GM12865 (cell line): ENCODE measurements at places on chromosomes 11 and 22.

DNA sequence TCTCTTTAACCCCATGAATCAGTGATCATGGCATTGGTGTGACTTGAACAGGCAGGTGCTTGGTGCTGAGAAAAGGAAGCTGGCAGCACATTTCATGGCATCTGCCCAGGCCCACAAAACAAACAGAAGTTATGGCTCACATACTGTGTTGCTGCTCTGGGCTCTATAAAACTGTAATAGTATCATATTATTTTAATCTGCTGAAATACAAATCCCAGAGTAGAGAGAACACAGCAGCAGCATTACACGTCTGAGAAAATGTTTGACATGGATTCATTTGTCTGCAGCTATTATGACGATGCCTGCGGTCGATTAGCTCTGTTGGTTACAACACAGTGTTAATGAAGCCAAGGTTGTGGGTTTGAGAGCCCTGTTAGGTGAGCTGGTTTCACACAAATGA is 80.8 kb downstream of the ALX4 start:
- no peak for DNase-seq

DNA sequence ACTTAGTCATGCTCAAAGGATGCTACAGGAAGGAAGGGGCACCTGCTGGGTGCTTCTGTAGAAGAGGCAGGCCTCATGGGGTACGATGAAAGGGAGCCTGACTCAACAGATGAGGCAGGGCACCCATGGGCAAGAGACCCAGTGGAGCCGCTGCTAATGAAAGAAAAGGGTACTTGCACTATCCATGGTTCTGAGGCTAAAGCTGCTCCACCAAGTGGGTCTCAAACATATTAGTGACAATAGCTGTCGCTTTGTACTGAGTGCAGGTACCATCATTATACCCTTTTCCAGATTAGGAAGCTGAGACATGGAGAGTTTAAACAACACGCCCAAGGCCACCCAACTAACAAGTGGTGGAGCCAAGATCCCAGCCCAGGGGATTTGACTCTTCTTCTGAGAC is 127.5 kb upstream of the SERPIND1 start:
- DNase-seq: no peak

- no peak for DNase-seq
Measured at GRCh38 chr11:64292460-64293254, 1.6 kb downstream of the KCNK4 start.

- no peak for DNase-seq
Measured at GRCh38 chr22:46416891-46417580, 81.5 kb downstream of the TRMU start.

DNA sequence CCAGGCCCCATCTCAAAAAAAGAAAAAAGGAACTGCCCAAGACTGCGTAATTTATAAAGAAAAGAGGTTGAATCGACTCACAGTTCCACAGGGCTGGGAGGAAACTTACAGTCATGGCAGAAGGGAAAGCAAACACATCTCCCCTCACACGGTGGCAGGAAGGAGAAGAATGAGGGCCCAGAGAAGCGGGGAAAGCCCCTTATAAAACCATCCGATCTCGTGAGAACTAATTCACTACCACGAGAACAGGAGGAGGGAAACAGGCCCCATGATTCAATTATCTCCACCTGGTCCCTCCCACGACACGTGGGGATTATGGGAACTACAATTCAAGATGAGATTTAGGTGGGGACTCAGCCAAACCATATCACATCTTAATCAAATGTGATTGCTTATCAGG is 82.2 kb downstream of the BUD13 start:
- DNase-seq: peak; percentile 26

DNA sequence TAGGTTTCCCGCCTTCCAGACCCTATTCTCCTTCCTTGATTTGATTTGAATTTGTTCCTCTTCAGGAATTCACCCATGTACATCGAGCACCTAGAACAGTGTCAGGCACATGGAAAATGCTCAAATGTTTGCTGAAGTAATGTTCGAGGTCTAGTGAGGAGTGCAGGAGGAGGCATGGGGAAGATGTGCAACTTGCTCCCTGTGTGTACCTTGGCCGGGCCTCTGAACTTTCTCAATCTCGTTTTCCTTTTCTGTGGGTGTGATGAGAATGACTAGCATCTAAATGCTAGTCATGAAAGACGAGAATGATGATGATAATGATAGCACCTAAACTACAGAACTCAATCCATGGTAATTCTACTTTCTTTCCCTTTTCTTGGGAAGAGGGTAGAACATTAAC is 279.1 kb upstream of the PLET1 start:
- no peak for DNase-seq

DNA sequence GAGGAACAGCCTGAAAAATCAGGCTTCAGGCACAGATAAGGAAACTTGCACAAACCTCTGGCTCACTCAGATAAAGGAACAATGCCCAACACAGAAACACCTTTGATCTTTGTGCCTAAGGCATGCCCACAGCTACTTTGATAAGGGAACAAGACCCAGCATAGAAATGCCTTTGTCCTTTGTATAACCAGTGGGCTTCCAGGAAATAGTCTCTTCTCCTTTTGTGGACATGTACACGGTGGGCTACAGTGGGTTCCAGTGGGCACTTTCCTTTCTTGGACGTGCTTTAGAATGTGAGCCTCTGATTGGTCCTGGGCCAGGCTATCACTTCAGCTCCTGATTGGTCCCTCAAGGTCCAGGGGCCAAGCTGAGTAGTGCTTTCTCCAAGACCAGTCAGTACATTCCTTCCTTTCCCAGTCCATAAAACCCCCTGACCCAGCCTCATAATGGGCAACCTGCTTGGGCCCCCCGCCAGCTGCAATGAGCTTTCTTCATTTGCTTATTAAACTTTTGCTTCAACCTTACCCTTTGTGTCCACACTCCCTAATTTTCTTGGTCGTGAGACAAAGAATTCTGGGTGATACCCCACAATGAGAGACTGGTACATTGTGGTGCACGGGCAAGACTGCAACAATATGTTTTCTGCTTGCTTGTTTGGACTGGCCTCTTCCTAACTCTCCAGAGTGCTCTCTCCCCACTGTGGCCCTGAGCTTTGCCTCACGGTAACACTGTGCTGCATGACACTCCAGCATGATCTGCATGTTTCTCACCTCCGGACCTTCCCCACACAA is 1.7 kb upstream of the CABIN1 start:
- no peak for DNase-seq

- DNase-seq: no peak
Measured at GRCh38 chr22:19824926-19825339, 29.7 kb downstream of the GNB1L start.

GRCh38 chr11:35675901-35676610 is 13.5 kb downstream of the TRIM44 start:
- peak; percentile 5 for DNase-seq

DNA sequence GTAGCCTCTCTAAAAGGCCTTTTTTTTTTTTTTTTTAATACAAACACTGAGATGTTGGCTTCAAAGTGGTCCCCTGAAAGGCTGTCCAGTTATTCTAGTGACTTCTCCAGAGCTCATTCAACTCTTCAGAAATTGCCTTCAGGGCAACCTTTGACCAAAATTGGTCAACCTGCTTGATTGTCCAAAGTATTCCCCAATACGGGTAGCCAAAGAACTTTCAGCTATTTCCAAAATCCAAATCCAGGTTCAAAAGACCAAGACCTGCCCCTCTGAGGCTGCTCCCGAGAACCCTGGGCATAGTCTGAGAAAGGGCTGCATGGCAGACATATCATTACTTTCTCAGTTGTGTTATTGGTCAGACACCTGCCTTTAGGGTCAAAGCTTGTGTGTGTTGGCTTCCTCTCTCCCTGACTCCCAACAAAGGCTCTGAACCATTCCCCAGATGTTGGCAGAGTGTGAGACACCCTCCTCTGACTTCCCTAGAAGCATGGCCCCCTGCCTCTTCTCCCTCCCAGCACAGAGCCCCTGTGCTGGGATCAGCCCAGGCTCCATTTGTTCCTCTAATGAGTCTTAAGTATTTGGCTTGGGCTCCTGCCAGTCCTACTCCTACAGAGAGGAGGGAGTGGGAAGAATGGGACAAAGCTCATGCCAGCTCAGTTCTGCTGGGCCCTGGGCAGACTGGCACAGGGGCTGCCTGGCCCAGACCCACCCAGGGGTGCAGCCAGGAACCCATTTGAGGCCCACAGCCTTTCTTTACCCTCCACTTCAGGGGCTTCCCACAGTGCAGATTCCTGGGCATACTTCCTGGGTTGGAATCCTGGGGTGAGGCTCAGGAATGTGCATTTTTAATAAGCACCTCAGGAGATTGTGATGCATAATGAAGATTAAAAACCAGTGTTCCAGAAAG is 30.3 kb downstream of the TNKS1BP1 start:
- no peak for DNase-seq
